Right renal pelvis (tissue), 4 donors: ENCODE measurements at places on chromosomes 1 and 21. TPM values are rescaled to one million over a fixed set of nuclear protein-coding genes. Genes with fewer than 3 reads are reported as not detected.

DNA sequence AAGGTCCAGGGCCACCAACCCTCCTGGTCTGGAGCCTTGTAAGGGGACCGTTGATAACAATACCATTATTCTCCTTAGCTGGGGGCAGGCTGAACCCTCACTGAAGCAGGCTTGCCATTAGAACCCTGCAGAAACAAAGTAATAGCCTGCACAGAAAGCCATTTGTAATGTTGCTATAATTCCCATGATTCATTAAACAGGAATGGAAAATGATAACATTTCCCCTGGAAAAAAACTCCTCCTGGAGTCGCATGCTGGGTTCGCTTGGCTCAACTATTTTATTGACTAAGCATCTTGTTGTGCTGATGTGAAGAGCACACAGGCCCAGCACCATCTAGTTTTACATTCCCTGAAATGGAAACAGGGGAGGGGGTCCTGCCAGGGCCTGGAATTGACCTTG, 155.6 kb upstream of the CSF3R start:
- DNase-seq = no peak

DNA sequence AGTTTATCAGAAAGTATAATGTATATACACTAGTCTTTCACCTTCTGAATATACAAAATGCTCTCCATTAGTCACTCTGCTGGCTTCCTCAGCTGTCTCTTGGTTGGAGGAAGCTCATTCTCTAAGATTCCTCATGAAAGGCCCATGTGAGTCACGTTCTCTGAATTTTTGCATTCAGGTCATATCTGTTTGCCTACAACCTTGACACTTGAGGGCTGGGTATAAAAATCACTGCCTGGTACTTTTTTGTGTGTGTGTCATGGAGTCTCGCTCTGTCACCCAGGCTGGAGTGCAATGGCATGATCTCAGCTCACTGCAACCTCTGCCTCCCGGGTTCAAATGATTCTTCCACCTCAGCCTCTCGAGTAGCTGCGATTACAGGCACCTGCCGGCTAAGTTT, 2.8 kb upstream of the GALNT2 start:
- DNase-seq = no peak

- no peak for DNase-seq
Measured at GRCh38 chr1:181061487-181061886, 27.0 kb upstream of the IER5 start.

Gene KLHDC7A
- polyA plus RNA-seq = 13.8 TPM

Gene PCNX2
- 12.3 TPM for polyA plus RNA-seq
